ENCODE measurements at places on chromosomes 6 and 20.

- no peak for DNase-seq
These were observed 268.2 kb downstream of the SAMD5 start for GRCh38 chr6:147776631-147777213.

- no peak for DNase-seq
These were observed 7.9 kb upstream of the ARMC12 start for GRCh38 chr6:35728683-35729678.

DNA sequence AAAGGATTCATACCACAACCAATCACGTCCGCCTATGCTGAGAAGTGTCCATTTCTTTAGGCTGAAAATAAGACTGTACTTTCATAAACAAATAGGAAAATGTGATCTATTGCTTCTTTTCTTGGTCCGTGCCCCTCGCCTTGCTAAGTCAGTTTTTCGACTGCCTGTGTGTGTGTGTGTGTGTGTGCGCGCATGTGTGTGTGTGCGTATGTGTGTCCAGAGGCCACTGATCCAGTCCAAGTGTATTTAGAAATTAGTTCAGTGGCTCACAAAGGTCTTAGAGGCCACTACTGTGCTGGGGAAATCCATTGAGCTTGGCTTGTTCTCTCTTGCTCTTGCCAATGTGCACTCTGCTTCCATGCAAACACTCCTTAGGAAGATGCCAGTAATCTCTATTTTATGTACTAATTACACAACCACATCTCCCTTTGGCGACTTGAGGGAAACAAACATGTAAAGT lies 50.5 kb downstream of the SLC22A23 start:
- no peak for DNase-seq

DNA sequence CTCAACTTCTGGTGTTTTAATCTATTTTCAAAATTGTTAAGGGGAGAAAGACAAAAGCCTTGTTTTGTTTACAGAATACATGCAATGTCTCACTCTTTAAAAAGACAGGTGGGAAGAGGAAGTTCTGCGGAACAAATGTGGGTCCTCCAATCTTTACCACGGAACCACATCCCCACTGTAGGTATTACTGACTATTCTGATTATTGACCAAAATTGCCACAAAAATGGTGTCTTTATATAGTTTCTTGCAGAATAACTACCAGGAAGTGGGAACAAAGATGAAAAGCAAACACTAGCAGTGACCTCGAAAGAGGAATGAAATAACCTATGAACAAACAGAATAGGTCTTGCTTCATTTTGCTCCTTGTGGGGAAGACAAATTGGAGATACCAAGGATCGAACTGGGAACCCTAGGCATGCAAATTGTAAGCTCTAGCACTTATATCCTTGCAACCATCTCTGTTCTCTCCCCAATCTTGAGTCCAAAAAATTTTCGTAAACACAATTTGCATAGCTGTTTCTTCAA lies 106.7 kb downstream of the GPX5 start:
- no peak for DNase-seq

GRCh38 chr6:39250507-39250906 lies 21.2 kb upstream of the KCNK5 start:
- DNase-seq = no peak

- DNase-seq = no peak
These were observed 18.2 kb downstream of the GNAS-AS1 start for GRCh38 chr20:58832457-58832856.

DNA sequence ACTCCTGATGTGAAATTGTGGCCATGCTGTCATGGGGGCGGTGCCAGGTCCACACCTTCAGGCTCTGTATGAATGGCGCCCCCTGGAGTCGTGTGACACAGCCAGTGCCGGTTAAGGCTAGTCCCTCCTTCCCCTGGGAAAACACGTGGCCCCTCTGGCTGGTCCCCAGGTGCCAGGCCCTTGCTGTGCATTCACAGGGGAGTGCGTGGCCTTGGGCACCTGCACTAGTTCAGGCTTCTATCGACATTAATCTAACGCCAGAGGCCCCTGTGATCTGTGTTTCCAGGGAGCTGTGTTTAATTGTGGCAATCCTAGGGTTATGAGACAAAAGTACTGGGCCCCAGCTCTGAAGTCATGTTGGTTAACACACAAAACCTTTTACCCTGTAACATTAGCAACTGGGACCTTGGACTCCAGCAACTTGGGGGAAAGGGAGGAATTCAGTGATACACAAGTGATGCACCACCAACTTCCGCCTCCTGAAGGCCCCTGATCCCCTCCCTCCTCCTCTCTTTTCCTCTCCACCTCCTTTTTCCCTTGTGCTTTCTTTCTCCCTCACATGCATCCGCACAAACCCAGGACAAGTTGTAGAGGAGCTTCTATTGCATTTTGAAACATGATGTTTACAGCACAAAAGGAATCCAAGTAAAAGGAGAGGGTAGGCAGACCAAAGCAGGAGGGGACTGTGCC lies 74.0 kb downstream of the SSR1 start:
- no peak for DNase-seq

GRCh38 chr6:77707603-77708002 lies 54.8 kb downstream of the MEI4 start:
- no peak for DNase-seq

- DNase-seq = no peak
These were observed 33.4 kb upstream of the RSPO4 start for GRCh38 chr20:1035466-1035865.

- DNase-seq = no peak
These were observed 86.8 kb downstream of the GPR6 start for GRCh38 chr6:110064744-110065524.

GRCh38 chr20:43538878-43539700 lies 19.7 kb upstream of the SGK2 start:
- no peak for DNase-seq

DNA sequence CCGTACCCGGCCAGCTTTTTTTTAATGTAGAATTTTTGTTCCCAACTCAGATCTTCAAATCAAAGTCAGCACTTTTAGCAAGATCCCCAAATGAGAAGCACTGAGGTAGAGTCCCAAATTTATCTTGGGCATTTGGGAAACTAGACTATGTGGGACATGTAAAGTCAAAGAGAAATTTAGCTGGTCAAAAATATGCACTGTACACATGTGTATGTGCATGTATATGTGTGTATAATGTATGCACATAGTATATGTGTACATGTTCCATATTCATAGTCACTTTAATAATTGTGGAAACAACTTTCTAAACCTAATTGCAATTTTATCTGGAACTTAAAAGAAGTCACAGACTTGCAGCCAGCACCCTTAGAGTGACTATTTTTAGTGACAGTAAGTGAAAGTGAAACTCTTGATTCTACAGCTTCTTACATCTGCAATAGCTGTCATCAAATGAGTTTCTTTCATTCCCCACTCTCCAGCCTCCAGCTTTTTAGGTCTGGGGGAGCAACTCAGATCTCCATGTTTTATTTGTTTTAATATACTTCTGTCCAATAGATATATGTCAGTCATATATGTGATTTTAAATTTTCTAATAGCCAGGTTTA lies 53.6 kb downstream of the CDC40 start:
- DNase-seq = no peak

- DNase-seq = no peak
These were observed 86.4 kb upstream of the FOXP4 start for GRCh38 chr6:41459738-41460137.

DNA sequence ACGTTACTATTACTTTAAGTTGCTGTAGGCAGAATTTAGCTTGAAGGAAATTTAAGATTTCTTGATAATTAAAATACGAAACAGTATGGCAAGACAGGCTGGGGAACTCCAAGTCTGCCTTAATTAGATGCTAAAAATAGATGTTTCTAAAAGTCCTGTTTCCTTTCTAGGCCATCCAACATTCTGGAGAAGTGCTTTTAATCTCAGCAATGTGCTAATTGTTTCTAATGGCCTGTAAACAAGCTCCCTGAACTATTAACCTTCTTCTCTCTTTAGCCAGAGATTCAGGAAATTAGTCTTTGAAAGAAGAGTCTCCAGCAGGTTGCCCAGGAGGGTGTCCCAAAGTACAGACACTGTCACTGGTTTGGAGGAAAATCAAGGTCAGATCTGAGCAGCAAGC lies 677.3 kb upstream of the AGPAT4 start:
- no peak for DNase-seq

DNA sequence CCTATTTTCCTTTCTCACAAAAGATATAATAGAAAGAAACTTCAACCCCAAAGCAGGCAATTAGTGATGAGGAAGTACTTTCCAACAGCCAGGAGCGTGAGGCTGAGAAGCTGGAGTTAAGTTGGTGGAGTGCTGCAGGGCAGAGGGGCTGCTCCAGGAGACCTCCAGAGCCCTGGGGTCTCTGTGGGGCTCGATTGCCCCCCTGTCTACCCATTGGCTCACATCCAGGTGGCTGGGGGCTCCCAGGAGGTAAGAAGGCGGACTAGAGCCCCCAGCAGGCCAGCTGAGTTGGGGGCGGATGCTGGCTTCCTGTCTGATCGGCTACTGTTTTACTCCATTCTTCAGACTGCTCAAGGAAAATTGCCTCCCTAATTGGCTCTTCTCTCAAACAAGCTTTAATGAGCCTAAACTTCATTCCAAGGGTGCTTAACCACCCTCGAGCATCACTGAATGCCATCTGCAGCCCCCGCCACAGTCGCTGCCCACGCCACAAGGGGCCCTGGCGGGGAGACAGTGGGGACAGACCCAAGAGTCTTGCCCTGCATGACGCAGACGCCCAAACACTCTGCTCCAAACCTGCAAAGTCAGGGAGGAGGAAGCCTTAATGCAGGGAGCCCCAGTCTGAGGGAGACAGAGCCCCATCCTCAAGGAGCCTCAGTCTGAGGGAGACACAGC lies 78.6 kb downstream of the MDGA1 start:
- no peak for DNase-seq

DNA sequence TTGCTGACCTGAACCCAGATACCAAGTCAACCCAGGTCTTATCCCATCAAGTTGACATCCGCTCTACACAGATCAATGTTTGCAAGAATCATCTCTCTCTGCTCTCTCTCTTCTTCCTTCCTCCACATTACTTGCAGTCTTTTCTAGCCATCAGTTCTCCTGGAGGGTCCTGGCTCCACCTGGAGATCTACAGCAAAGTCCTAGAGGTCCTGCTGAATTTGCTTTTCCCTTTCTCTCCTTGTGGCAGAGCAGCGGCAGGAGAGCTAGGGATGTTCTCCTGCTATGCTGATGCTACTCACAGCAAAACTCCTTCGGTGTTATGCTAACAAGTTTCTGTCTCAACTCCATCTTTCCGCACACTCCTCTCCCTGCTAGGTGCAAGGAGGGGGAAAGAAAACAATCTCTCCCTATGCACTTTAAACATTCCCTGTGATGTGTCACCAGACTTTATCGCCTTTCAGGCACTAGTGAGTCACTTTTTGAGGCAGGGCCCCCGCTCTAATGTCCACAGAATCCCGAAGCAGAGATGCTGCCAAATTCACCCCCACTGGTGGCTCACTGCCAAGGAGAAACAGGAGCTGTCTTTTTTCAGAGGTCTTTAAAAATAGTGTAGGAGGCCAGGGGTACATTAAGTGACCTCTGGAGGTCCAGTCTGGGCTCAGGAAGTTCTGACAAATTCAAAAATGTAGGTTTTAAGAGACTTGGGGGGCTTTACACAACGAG lies 62.6 kb downstream of the FAM50B start:
- DNase-seq = no peak

GRCh38 chr20:45949542-45950329 lies 15.3 kb downstream of the PCIF1 start:
- DNase-seq = no peak

- DNase-seq = no peak
These were observed 9.0 kb upstream of the TRPC4AP start for GRCh38 chr20:35101620-35102019.

GRCh38 chr6:16180696-16181438 lies 52.0 kb downstream of the MYLIP start:
- no peak for DNase-seq

- DNase-seq = no peak
These were observed 25.9 kb downstream of the GNAS-AS1 start for GRCh38 chr20:58824843-58825242.

DNA sequence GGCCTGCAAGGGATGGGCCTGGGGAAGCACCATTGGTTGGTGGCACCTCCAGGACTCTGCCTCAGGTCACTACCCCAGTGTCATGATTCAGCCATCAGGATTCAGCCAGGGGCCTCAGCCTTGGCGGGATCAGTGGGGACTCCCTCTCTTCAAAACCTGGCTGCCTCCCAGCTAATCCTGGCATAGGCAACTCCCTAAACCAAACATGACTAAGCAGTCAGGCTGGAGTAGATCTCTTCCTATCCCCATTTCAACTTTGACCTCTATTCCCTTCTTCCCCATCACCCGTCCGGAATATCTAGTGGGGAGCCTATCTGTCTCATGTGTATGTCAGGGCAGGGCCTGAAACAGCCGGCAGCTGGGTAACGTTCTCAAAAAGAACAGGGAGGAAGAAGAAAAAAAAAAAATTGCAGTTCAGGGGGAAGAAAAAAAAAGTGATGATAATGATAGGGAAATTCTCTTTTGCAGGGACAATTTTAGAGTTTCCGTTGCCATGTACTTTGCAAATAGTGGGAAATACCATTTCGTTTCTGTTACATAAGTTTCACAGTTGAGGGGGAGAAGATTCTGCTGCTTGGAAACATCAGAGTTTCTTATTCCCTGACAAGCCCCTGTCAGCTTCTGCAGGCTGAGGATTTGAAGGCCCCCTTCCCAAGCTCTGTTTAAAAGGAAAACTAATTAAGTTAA lies 4.1 kb upstream of the PREX1 start:
- no peak for DNase-seq

- no peak for DNase-seq
These were observed 316.1 kb upstream of the CDH4 start for GRCh38 chr20:60935971-60936370.

DNA sequence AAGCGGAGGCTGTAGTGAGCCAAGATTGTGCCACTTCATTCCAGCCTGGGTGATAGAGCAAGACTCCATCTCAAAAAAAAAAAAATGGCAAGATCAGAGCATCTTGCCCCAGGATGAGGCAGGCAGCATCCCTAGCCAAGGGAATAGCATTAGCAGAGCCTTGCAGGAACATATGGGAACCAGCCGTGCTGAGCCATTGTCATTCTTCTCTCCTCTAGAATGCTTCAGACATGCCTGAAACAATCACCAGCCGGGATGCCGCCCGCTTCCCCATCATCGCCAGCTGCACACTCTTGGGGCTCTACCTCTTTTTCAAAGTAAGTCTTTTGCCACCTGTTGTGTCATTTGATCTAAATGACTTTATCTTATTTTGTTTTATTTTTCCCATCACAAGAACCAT lies 13.0 kb downstream of the HM13 start:
- no peak for DNase-seq

- no peak for DNase-seq
These were observed 25.4 kb upstream of the PI16 start for GRCh38 chr6:36929152-36929551.

GRCh38 chr6:81894306-81894705 lies 141.8 kb upstream of the TENT5A start:
- no peak for DNase-seq

Measured in cortex of kidney (tissue), 1 donor.